Esophagus squamous epithelium (tissue), 5 donors: ENCODE measurements at places on chromosomes 11 and 22. TPM values are rescaled to one million over a fixed set of nuclear protein-coding genes. Genes with fewer than 3 reads are reported as not detected.

TECTA gene
- 0.38 TPM for total RNA-seq

DNAJB7 gene
- total RNA-seq = not detected

YPEL1 gene
- 1.3 TPM for total RNA-seq

KCNK4 gene
- total RNA-seq = not detected

GRCh38 chr11:2777386-2777785, 77.6 kb upstream of the KCNQ1OT1 start:
- no peak for DNase-seq

DNA sequence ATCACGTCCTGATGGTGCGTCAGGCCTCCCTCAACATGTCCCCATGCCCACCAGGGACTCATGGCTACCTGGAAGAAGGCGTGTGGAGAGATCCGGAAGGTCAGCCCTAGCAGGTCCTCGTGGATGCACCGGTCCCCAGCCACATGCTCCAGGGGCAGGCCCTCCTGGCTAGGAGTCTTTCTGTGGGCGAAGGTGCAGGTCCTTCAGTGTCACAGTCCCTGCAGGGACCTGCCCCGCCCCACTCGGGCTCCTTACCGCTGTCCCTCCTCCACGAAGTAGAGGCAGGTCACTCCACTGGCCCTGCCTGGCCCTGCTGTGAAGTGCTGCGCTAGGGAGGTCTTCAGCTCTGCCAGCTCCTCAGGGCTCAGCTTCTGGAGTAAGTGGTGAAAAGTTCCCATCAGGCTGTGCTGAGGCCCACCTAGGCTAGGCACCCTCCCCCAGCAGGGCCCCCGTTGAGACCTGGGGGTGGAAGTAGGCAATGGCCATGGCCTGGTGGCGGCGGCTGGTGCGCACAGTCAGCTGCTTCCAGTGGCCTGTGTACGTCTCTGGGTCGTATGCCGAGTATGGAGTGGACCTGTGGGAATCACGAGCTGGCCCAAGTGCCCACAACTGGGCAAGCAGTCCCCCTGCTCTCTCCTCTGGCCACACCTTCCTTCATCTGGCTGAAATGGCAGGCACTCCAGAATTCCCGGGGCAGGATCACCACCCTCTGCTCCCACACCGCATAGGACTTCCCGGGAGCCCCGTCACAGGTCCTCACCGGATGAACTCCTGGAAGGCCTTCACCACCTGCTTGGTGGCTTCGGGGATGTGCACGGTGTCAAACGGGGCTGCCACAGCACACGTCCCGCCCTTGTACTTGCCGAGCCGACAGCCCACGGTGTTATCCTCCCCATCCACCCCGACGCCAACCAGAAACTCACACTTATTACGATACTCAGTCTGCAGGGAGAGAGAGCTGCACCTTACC, 1.1 kb upstream of the RANBP1 start:
- no peak for DNase-seq

GRCh38 chr11:105734426-105734825, 124.6 kb downstream of the GRIA4 start:
- DNase-seq = no peak

DNA sequence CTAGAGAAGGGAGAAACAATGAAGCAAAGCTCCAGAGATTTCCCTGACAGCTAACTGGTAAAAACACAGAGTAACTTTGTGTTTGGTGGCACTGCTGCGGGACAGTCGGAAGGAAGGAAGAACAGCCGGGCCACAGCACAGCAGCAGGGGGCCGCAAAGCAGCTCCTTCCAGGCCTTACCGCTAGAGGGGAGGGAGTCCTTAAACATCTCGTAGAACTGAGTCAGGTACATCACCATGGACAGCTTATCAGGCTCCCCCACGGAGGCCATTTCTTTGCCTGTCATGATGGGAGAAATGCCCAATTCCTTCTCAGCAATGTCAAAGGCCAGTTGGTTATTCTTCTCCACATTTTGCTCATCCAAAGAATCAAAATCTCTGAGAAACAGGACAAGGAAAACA, 114.6 kb upstream of the BID start:
- no peak for DNase-seq

DNA sequence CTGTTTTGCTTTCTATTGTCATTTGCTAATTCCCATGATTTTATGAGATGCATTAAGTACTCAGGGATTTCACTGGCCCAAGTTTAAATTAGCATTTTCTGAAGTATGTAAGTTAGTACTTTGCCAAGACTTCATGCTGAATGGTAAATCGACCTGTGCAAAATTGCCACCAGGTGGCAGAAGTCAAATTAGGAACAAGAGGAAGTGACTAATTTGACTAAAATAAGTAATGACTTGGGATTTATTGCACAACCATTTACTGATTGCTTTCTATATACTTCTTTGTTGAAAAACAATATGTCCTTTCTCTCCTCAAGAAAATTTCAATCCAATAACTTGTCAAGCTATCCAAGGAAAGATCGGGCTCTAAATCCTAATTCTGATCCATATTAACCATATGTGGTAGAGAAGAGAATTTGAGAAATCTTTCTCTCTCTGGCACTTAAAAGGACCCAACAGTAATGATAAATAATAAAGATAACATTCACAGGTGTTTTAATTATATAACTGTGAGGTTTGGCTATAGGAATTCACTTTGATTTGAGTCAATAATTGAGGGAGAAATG, 253.7 kb upstream of the CHORDC1 start:
- DNase-seq = no peak

DNA sequence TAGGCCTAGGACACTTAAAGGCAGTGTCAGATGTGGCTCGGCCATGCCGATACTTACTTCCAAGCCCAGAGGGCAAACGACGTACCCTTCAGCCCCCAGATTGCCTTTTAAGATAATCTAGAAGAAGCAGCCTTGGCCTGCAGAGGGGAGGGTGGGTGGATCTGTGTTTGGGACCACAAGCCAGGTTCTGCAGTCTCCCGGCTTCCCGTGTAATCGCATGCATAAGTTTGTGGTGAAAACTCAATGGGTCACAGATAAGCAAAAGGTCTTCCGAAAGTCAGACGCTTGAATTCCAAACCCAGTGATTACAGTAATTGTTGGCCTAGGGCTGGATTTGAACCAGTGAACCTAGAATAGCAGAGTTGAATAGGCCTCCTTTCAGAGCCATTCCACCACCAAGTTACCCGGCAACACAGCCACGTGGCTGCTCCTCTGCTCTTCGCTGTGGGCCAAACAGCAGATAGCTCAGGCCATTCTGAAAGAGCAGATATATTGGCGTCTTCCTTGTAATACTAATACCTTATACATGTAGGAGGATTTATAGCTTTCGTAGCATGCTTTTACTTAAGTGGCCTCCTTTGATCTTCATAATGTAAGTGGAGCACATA, 170.8 kb upstream of the CADM1 start:
- no peak for DNase-seq

GRCh38 chr11:95566211-95566610, 223.4 kb downstream of the FAM76B start:
- no peak for DNase-seq
